ENCODE measurements at places on chromosomes 12 and 14. TPM values are rescaled to one million over a fixed set of nuclear protein-coding genes. Genes with fewer than 3 reads are reported as not detected.

KRT1 gene
- total RNA-seq = 0.60 TPM

FOXG1 gene
- total RNA-seq = not detected

MAP1LC3B2 gene
- total RNA-seq = 1.0 TPM

DNA sequence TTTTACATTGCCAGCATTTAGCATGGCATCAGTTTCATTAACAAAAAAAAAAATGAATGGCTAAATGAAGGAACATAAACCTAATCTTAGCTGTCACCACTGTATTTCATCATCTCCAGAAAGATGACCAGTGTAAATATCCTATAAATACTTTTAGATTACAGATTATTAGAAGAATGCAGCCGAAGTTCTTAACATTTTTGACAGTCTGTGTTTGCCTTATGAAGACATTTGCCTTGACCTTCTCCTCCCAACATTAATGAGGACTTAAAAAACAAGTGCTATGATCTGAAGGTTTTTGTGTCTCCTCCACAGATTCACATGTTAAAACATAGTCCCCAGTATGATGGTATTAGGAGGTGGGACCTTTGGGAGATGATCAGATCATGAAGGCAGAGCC lies 253.0 kb downstream of the SNAPC1 start:
- DNase-seq = no peak

GRCh38 chr12:13179211-13180074 lies 17.1 kb upstream of the EMP1 start:
- DNase-seq = peak; percentile 75
